Thymus (tissue), 14 donors: ENCODE measurements at places on chromosomes 4 and X. TPM values are rescaled to one million over a fixed set of nuclear protein-coding genes. Genes with fewer than 3 reads are reported as not detected.

The GABRB1 gene
- 0.02 TPM for polyA plus RNA-seq

DNA sequence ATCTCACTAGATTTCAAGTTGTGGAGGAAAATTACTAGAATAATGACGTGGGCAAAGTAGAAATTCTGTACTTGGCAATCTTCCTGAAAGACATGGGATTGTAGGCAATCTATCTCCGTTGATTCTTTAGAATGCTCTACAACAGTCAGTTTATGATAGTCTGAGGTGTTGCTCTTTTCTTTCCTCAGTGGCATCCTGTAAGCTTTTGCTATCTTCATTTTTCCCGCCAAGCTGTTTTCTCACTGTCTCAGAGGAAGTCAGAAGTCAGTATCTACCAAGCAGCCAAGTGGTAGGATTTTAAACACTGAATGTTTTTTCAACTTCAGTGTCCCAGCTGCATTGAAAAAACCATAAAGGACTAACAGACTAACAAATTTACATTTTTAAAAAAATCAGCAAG lies 23.7 kb downstream of the PCDH7 start:
- no peak for DNase-seq

DNA sequence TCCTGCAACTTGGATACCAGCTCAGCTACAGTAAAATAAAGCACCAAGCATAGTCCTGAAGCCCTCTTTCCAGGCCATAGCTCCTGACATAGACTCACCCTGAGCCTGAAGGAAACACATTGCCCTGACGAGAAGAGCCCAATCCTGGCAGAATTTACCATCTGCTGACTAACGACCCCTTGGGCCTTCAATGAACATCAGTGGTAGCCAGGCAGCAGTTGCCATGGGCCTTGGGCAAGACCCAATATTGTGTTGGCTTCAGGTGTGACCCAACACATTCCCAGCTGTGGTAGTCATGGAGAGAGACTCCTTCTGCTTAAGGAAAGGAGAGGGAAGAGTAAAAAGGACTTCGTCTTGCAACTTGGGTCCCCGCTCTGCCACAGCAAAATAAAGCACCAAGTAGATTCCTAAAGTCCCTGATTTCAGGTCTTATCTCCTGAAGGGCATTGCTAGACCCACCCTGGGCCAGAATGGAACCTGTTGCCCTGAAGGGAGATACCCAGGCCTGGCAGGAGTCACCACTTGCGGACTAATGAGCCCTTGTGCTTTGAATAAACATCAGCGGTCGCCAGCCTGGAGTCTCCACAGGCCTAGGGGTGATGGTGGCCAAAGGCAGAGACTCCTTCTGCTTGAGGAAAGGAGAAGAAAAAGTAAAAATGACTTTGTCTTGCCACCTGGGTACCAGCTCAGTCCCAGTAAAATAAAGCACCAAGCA lies 902.6 kb downstream of the C4orf33 start:
- DNase-seq = no peak

The REELD1 gene
- polyA plus RNA-seq = 1.4 TPM

DNA sequence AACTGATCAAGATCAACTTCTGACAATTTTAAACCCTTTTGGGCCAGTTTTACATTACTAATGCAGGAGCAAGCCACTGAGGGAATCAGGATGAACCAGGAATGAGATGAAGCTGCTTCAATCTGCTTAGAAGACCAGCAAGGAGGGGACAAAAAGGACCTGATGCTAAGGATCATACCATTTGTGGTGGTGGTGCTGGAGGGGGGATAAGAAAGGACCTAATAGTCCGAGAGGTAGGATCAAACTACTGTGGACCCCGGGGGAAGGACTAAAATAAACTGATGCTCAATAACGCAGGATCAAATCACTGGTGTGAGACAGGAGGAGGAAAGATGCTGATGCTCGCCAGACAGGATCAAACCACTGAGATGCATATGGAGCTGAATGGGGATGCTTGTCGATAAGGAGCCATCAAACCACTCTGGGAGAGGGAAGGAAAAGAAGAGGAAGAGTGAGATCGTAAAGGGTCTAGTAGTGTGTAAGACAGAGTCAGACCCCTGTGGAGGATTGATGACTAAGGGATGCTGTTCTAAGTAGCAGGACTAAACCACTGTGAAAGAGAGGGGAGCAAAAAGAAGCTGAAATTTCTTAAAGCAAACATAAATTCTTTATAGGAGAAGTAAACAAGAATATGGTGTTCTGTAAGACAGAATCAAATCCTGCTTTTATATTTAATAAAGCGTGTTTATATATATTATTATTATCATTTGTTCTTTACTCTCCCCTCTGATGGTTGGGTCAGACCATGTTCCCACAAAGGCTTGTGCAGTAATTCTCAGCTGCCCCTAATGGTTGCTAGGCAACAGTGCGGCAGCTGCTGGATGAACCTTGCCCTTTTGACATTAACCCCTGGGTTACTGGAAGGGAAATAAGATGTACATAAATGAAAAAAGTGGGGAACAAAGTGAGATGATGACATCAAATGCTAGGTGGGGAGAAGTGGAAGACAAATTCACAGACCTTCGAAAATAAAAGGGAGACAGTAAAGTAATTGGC lies 432.5 kb upstream of the FGF16 start:
- DNase-seq = no peak

DNA sequence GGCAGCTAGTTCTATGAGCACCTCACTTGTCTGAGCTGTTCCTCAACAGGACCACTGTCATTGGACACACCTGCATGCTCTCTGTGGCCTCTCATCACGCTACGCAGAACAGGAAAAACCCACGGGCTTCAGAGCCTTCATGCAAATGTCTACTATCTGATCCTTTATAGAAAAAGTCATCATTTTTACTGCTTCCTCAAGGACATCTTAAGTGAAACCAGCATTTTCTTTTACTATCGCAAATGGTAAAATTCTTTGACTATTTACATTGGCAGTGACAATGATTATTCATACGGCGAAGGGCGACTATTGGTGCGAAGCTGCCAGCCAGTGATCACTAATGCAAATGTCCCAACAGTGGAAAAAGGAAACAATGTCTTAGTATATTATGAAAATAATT lies 147.0 kb downstream of the AFAP1 start:
- DNase-seq = no peak

DNA sequence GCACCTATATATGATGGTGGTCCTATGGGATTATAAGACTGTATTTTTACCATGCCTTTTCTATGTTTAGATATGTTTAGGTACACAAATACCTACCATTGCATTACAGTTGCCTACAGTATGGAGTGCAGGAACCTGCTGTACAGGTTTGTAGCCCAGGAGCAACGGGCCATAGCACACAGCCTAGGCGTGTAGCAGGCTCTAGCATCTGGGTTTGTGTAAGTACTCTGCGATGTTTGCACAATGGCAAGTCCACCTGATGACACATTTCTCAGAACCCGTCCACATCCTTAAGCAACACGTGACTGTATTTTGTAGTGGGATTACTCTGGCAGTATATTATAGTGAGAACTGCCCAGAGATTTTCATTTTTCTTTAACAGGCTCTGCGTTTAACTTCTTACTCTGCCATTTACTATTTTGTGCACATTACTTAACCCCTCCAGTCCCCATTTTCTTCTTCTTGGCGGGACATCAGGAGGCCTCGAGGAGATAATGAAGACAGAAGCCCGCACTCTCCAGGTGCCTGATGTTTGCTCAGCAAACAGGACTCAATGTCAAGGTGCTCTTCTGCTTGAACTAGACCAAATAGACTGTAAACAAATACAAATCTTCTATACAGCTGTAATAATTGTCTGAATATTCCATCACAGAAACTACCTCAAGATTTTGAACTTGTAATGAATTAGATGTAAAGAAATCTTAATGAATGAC lies 102.0 kb upstream of the PDLIM3 start:
- no peak for DNase-seq

DNA sequence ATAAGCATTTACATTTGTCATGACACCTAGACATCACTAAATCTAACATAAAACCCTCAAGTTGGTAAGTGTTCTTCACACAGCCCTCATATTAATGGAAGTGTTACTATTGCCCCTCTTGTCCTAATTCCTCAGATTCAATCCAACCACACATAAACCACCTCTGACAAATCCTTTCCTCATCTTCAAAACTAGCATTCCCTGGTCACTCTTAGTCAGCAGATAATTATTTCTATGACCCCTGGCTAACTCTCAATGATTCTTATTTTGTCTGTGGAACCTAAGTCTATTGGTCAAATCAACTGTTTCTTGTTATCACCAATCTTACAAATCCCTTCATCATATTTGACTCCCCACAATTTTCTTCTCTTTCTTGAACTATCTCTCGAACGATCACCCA lies 168.6 kb downstream of the PPP3CA start:
- DNase-seq = no peak

DNA sequence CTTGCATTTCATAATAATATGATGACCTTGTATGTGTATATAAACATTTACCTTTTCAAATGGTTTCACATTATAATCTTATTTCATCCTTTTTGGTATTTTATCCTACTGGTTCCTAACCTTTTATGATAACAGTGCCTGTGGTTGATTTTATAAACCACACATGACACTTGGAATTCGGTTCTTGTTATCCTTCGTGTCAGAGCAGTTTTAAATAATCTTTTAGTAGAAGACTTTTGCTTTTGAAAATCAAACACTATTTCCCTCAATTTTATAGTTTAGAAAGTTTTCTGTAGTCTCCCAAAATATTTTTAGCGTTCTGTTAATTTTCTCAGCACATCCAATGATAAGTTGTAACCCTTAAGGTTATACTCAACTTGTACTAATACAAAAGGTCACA lies 676.8 kb downstream of the RAPGEF2 start:
- no peak for DNase-seq

The TIMP1 gene
- 344 TPM for polyA plus RNA-seq

DNA sequence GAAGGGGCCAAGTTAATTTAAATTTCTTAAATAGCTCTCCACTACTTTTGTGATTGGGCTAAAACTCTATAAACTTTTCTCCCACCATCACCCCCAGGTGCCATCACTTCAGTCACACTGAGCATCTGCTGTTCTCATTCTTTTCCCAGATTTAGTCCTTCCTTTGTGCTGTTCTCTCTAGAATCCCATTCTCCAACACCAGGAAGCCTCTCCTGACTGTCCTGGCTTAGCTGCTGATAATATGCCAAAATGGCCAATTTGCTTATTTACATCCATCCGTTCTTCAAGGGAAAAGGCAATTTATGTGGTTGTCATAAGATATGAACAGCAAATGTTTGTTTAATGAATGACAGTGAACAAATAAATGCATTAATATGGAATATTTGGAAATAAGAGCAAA lies 44.1 kb downstream of the FGFBP1 start:
- no peak for DNase-seq

DNA sequence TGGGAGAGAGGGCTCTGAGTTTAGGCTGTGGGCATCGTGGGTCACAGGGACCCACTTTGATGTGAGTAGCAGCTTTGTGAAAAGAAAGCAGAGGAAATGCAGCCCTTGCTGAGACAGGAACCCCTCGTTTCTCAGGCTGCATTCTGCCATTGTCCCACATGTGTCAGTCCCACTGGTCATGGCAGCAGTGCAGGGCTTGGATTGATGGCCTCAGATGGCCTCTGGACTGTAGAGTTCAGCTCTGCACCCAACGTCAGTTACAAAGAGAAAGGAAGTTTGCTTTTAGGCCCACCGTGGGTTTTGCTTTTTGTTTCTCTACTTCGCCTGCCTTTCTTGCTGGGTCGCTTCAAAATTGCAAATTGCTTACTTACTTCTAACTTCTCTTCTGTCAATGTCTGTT lies 248.3 kb upstream of the KLF3 start:
- DNase-seq = no peak

DNA sequence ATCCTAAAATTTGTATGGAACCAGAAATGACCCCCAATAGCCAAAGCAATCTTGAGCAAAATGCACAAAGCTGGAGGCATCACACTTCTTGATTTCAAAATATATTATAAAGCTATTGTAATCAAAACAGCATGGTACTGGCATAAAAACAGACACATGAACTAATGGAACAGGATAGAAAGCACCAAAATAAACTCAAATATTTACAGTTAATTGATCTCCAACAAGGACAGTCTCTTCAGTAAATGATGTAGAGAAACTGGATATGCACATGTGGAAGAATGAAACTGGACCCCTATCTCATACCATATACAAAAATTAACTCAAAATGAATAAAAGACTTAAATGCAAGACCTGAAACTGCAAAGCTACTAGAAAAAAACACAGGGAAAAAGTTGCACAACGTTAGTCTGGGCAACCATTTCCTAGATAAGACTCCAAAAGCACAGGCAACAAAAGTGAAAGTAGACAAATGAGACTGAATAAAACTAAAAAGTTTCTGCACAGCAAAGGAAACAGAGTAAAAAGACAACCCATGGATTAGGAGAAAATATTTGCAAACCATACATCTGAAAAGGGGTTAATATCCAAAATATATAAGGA lies 64.9 kb downstream of the CD99L2 start:
- no peak for DNase-seq

DNA sequence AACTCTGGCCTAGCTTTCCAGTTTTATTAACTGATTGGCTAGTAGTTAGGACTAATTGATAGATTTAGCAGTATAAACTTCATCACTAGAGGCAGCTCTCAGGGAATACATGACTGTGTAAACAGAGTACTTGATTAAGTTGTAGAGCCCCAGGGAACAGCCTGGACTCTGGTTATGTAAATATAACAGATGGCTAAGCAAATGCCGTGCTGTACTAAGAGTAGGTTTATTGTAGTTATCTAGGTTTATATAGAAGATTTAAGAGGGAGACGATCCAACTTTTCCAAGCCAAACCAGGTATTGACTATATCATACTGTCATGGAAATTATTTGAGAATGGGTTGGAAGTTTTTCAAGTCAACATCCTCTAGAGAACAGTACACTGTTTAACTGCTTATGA lies 463.4 kb upstream of the GRID2 start:
- DNase-seq = no peak

DNA sequence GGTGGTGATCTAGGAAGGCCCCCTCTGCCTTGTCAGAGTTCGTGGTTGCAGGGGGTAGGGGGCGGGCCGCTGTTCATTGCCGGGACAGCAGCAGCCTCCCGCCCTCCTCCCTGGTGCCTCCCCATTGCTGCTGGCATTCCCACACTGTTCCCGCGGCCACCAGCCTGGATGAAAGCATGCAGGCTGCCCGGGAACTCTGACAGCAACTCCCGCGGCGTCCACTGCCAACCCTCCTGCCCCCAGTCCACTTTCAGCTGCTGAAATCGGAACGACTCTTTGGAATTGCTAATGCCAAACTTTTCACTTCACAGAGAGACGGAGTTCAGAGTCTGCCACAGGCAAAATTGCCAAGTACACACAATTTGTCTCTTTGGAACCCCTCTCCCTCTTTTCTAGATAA lies 121.9 kb downstream of the BEND2 start:
- DNase-seq = no peak

GRCh38 chr4:20044502-20044911 lies 207.2 kb upstream of the SLIT2 start:
- no peak for DNase-seq

GRCh38 chr4:34516524-34516923 lies 1727.8 kb downstream of the ARAP2 start:
- DNase-seq = no peak

- no peak for DNase-seq
Measured at GRCh38 chr4:128388352-128388630, 100.7 kb upstream of the PGRMC2 start.

- DNase-seq = no peak
Measured at GRCh38 chr4:166594326-166594946, 639.9 kb downstream of the SPOCK3 start.

- DNase-seq = no peak
Measured at GRCh38 chr4:3111461-3111860, 37.0 kb downstream of the HTT start.

The BGN gene
- 21.6 TPM for polyA plus RNA-seq
